ENCODE measurements at places on chromosomes 3 and 15.

DNA sequence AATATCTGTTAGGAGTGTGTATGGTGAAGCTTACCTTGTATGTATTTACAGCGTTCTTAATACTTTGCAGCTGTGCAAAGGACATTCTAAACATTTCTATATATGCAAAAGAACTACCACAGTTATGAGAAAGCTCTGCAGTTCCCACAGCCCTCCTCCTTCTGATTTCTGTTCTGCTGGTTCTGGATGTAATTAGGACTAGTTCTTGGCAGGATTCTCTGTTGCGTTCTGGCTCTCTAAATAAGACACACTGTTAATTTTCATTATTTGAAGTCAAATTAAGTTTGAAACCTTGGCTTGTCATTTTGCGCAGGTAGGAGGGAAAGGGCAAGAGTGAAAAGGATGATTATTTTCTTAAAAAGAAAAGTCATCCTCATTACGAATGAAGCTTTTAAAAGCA lies 76.4 kb downstream of the FNDC3B start:
- DNase-seq, result no peak

- no peak for DNase-seq
These were observed 68.0 kb downstream of the C3orf70 start for GRCh38 chr3:185084901-185085300.

DNA sequence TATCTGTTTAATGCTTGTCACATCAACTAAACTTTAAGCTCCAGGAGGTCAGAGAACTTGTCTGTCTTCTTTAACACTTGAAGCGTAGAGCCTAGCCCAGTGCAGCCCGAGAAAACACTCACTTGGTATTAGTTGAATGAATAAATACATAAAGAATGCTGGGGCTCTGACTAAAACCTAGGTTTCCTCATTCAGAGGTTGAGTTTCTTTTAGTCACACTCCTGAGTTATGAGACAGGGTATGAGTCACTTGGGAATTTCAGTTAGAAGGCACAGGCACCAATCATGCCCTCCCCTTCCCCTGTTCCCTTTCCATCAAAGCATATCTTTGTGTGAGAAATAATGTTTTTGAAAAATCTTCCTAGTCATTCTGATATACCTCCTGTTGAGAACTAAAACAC lies 589.8 kb upstream of the DPPA4 start:
- peak; percentile 88 for DNase-seq

DNA sequence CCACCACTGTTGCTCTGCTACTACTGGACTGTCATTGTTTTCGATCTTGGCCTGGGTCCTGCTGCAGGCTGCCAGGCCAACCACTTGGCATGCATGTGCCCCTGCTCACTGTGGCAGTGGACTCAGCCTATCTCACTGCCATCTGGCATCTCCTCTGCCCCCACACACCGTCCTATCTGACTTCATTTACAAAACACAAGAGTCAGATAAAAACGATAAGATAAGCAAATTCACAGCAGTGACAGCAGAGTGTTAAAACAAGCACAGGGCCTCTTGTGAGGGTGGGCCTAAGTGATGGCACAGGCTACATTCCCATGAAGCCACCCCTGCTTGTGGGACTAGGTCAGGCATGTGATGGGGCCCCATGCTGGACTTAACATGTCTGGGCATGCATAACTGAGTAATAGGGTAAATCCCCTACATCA lies 68.1 kb downstream of the CRYGS start:
- DNase-seq, result no peak

- DNase-seq, result no peak
These were observed 2.6 kb downstream of the MFSD1 start for GRCh38 chr3:158804441-158804840.

DNA sequence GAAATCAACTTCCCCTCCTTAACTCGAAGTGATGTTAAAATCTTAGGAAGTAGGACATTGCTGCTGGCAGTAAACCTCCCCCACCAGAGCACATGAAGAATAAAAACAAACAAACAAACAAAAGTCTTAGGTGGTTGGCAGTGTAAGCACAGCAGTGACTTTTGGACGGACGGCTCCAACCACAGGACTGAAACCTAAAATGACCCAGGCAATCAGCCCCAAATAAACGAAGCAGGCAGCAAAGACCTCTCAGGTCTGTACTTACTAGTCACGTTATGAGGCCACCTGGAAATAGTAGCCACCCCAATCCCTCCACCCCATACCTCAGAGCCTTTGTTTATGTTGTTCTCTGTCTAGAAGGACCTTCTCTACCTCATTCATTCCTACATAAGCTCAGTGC lies 33.5 kb upstream of the HES1 start:
- DNase-seq, result no peak

DNA sequence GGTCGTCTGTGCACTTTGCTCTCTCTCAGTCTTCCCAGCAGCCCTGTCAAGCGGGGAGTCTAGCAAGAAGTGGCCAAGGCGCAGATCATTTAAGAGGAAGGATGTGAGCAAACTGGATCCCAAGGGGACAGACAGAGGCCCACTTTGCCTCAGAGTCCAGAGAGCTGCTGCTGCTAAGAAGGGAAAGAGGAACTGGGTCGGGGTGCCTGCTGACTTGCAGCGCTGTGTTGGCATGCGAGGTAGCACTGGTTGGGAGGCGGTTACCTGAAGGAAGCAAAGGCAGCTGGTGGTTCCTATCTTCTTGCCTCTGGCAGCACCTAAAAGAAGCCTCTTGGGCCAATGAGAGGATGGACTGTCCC lies 28.1 kb downstream of the SMAD3 start:
- no peak for DNase-seq

- no peak for DNase-seq
These were observed 83.6 kb upstream of the FXR1 start for GRCh38 chr3:180828723-180829408.

- DNase-seq, result no peak
These were observed 3.1 kb upstream of the ABTB1 start for GRCh38 chr3:127669541-127670228.

DNA sequence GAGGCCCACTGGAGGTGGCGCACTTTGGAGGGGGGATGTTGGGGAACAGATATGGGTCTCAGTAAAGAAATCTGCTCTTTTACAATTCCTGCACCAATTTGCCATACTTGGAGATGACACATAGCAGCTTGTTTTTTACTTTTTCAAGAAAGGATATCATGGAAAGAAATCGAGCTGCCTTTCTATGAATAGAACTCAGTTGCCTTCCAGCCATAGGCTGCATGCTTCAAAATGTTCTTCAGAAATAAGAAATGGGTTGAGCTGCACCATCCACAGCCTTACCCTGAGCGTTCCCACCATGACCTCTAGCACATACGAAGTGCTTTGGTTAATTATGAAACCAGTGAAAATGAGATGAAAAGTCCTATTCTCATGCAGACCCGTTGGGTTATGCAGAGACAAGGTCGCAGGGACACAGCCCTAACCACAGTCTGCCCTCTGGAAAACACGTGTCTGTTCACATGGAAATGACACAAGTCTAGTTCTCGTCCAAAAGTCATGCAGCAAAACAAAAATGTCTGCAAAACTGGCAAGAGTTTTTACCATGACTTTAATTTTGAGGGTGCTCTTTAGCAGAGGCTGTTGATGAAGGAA lies 36.3 kb downstream of the NGRN start:
- no peak for DNase-seq

DNA sequence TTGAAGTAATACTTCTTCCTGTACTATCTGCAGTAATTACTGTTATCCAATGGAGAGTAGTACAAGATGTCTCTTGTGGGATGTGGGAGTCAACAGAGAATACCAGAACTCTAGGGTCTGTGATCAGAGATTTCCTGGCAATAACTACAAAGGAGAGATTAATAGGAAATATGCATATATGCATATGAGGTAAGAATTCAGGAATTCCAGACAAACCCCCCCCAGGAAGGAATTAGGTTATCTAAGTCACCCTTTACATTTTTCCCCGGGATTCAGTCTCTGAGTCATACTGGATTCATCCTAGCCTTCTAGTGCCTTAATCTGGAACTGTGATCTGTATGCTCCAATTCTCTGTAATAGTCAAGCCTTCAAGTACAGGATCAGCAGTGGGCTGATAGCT lies 49.4 kb downstream of the GTF2E1 start:
- DNase-seq, result peak; percentile 32

GRCh38 chr3:143795874-143796273 lies 52.4 kb downstream of the SLC9A9 start:
- DNase-seq, result no peak

GRCh38 chr3:115623044-115623868 lies at the start of gene GAP43:
GAP43 (plus strand) TSS chr3:115623510; CDS start chr3:115623690, 180 bp downstream.
- DNase-seq, result peak; percentile 75

DNA sequence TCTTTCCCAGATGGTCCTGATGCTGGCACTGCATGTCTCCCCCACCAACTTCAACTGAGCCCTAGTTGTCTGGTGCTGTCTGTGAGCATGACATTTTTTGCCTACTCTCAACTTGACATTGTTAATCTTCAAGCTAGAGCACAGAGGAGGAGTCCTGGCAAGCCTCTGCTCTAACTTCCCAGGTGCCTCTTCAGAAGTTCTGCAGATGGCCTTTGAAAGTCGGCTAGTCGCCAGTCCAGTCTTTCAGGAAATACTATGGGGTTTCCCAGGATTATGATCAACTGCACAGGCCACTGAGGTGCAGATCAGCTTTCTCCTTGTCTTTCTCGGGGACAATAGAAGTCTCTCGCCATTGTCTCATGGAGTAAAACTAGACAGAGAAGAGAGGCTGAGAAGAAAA lies 86.7 kb downstream of the ST8SIA2 start:
- DNase-seq, result no peak

GRCh38 chr3:47556351-47556750 lies 22.3 kb downstream of the CSPG5 start:
- DNase-seq, result no peak

DNA sequence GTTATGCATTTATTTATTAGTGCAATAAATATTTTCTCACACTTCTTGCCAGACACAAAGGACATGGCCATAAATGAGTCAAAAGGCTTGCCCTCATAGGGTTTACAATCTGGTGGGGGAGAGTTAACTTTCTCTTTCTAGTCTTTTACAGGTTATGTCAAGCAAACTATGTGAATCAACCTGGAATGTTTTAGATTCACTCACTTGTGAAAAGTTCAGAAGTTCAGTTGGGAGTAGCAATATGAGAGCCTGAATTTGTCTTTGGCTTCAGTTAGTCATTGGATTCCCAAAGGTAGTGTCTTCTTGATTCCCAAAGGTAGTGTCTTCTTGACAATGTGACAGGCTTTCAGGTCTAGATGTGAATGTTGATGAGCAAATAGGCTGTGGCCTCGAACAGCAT lies 264.8 kb downstream of the SOX2 start:
- no peak for DNase-seq

- DNase-seq, result no peak
These were observed 28.7 kb downstream of the ATRIP start for GRCh38 chr3:48475188-48475587.

GRCh38 chr3:149174901-149175300 lies 45.5 kb downstream of the HPS3 start:
- DNase-seq, result no peak

GRCh38 chr3:72407766-72408165 lies 440.5 kb downstream of the SHQ1 start:
- no peak for DNase-seq

- no peak for DNase-seq
These were observed 10.7 kb downstream of the AQP9 start for GRCh38 chr15:58148633-58149445.

GRCh38 chr3:127544192-127544802 lies 46.2 kb downstream of the TPRA1 start:
- peak; percentile 73 for DNase-seq

DNA sequence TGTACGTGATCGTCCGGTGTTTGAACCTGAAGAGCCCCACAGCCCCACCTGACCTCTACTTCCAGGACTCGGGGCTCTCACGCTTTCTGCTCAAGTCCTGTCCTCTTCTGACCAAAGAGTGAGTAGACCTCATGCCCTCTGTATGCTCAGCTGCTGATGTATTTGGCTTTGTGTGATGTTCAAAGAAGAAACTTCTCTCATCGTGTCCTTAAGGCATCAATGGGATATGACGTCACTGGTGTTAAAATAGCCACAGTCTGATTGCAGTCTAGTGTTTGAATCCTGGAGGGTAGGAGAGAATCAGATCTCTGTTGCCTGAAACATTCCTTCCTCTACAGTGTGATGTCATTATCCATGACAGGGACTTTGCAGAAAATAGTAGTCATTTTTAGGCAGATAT lies 28.1 kb downstream of the ABHD2 start:
- no peak for DNase-seq

DNA sequence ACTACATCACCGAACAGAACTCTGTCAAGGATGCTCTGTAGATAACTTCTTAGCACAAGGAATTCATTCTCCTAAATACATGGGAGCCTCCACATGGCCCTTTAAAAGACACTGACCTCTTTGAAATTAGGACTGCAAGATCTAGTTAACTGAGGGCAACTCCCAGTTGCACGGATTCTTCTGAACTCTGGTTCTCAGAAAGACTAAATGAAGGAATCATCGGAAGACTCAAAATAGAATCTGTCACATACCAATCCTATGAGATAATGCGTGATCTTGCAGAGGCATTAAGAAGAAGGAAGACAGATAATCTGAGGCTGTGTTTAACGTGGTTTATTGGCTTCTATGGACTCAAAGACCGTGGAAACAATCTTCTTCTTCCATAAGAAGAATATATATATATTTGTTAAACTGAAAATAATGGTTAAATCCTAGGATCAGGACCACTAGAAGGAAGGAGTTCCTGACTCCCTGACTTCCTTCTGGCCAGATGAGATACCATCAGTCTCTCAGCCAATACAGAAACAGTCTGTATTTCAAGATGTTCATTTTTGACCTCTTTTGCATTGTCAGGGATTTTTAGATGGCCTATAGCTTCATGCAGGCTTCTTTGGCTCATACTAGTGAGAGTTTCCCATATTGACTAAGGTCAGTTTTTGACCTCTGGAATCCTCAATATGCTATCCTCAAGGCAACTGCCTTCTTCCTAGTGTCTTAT lies 33.9 kb upstream of the TBC1D23 start:
- peak; percentile 65 for DNase-seq

GRCh38 chr3:160003520-160004128 lies 15.0 kb downstream of the IL12A start:
- peak; percentile 65 for DNase-seq

- DNase-seq, result peak; percentile 12
These were observed 258.5 kb downstream of the PDCD6IP start for GRCh38 chr3:34056951-34057390.

GRCh38 chr3:124234852-124235252 lies 242.9 kb upstream of the ROPN1 start:
- peak; percentile 59 for DNase-seq
